Right renal cortex interstitium (tissue), 3 donors: ENCODE measurements at places on chromosomes 5 and 9.

- DNase-seq, result no peak
These were observed 227.3 kb downstream of the NMUR2 start for GRCh38 chr5:152177626-152178349.

DNA sequence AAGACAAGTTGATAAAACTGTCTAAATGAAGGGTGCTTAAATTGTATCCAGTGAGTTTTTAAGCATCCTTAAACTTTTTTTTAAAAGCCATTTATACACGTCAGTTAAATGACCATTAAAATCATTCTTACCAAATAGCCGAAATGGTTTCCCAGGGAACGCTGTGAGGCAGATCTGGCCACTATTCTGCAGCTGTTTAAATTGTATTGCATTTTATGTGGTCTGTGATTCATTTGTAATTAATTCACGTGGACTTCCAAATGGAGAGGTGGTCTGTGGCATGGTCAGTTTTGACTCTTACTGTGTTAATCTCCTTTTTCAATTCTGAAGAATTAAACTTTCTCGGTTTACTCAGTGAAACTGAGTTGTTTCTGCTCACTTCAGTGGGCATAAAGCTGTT lies 113.7 kb upstream of the OTULINL start:
- DNase-seq, result no peak

- no peak for DNase-seq
These were observed 835.7 kb downstream of the MAT2B start for GRCh38 chr5:164341056-164341619.

GRCh38 chr9:92496396-92497176 lies 14.3 kb upstream of the ASPN start:
- no peak for DNase-seq

- no peak for DNase-seq
These were observed 635.0 kb upstream of the DMAC1 start for GRCh38 chr9:8434621-8435020.

GRCh38 chr5:61289669-61290306 lies 42.3 kb upstream of the ZSWIM6 start:
- DNase-seq, result no peak

- DNase-seq, result no peak
These were observed 69.0 kb upstream of the FAM169A start for GRCh38 chr5:74934949-74935751.

DNA sequence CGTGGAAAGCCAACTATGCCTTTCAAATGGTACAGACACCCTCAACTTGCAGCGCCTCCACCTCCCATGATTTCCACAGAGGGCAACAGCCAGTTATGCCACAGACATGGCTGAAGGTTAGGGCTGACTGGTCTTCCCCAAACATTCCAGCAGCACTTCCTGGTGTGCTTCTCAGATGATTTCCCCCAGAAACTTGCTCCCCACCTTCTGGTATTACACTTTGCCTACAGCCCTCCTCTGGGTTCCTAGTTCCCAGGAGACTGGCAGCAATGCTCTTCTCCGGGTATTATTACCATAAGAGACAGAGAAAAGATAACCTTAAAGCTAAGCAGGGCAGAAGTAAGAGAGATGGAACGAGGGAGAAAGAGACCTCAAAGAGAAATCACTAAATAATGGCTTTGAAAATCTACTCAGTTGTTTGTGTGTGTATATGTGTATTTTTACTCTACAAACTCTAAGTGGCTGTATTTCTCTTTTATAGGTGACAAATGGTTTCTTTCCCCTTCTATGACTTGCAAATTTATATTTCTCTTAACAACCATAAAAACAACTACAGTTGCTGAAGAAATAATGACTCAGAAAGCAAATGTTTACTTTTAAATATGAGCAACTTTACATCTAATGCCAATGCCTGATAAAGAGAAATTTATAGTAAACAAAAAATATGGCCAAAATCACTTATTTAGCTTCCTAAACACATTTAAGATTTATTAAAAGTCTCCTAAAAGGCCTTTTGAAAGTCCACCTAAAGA lies 133.8 kb downstream of the PDE4D start:
- no peak for DNase-seq

GRCh38 chr9:112618385-112619009 lies 99.4 kb downstream of the INIP start:
- no peak for DNase-seq

DNA sequence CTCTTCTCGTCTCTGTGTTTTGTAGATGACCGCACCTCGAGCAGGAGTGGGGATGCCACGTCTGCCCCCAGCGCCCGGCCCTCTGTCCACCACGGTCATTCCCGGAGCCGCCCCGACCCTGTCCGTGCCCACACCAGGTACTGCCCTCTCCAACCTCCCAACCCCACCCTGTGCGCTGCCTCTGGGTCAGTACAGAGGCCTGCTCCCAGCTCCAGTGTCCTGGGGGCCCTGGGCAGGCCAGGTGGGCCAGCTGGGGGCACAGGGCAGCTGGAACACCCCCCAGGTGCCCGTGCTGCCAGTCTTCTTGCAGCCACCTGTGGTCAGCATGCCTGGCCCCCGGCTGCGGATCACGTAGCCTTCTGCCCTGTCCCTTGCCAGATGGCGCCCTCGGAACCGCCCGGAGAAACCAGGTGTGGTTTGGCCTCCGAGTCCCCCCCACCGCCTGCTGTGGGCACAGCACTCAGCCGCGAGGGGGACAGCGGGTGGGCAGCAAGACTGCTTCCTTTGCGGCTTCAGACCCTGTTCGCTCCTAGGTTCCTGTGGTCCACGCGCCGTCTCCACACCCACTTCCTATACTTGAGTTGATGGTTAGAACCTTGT lies 133.7 kb downstream of the WNK2 start:
- DNase-seq, result no peak

- DNase-seq, result no peak
These were observed 115.3 kb upstream of the SPIN1 start for GRCh38 chr9:88272986-88273385.

DNA sequence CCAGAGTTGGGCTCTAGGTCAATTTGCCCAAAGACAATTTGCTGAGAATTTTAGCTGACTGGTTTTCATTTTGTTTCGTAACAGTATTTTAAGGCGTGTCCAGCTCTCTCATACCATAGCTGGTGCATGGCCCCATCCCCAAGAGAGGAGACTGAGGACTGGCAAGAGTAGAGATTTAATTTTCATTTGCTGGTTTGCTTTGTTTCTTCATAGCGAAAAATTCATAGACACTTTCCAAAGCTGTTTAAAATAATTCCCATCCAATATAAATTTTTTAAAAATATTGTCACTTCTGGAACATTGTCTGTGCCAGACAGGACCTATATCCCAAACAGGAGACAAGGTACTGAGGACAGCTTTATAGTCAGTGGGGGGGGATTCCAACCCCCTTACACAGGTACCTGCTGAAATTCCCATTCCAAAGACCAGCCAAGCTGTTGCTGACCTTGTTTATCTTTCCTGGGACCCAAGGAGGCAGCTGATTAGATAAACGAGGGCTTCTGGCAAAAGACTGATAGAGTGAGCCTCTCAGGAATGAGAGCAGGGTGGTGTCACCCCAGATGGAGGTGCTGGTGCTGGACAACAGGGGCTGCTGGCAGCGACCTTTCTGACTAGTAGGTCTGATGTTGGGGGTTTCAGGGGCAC lies 6.8 kb upstream of the ANGPTL2 start:
- DNase-seq, result no peak

GRCh38 chr5:88724201-88724600 lies 158.8 kb downstream of the MEF2C start:
- DNase-seq, result no peak

GRCh38 chr5:111194925-111195324 lies 29.3 kb upstream of the CAMK4 start:
- DNase-seq, result no peak

GRCh38 chr5:82719368-82719767 lies 357.8 kb downstream of the TMEM167A start:
- DNase-seq, result no peak

DNA sequence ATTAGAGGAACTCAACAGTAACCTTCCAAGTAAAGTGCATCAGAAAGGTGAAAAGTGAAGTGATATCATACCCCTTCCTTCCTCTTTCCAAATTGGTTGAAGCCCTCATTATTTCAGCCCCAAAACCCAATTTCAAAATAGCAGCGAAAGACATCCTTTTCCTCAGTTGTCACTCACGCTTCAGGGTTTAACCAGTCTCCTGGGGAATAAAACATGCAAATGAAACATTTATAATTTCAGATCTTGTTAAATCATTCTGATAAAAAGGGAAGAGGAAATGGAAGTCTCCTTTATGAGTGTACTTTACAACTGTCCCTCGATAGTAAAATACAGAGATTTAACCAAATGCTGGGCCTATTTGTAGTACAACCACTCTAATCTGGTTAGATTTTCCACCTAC lies 22.5 kb downstream of the TRPM6 start:
- no peak for DNase-seq

DNA sequence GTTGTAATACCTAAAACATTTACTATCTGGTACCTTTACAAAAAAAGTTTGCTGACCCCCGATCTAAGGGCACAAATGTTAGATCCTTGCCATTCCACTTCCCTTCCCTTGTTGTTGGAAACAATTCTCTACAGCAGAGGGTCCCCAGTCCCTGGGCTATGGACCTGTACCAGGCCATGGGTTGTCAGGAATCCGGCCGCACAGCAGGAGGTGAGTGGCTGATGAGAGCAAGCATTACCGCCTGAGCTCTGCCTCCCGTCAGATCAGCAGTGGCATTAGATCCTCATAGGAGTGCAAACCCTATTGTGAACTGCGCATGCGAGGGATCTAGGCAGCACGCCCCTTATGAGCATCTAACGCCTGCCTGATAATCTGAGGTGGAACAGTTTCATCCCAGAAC lies 248.5 kb downstream of the AP3B1 start:
- DNase-seq, result no peak

DNA sequence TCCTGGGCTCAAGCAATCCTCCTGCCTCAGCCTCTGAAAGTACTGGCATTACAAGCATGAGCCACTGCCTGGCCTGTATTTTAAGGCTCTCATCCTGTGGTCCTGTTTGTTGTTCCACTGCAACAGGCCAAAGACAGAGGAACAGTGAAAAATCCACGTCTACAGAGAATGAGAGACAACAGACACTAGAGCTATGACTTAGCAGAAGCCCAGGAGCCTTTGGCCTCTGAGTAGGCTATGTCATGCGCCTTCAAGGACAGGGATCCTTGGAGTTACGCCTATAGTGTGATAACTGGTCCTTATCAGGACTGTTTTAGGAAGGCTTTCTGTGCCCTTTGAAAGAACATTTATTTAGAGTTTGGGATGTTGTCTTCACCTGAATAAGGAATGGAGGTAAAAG lies 10.5 kb downstream of the POC5 start:
- no peak for DNase-seq

- no peak for DNase-seq
These were observed 198.5 kb upstream of the TARS1 start for GRCh38 chr5:33242277-33242676.

DNA sequence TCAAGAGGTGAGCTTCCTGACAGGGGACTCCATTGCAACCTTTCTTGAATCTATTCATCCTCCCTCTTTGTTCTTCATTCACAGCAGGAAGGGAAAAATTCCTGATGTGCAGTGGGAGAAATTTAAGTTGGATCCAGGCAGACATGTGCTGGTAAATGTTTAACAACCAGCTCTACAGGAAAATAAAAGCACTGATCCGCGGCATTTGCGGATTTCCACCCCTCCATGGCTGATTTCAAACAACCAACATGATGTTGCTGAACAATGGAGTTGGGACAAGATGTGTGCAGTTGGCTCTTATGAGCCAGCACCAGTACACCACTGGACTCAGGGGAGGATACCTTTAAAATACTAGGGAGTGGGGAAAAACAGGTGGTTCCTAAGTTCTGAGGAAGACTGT lies 47.0 kb downstream of the SPRY4 start:
- DNase-seq, result no peak

DNA sequence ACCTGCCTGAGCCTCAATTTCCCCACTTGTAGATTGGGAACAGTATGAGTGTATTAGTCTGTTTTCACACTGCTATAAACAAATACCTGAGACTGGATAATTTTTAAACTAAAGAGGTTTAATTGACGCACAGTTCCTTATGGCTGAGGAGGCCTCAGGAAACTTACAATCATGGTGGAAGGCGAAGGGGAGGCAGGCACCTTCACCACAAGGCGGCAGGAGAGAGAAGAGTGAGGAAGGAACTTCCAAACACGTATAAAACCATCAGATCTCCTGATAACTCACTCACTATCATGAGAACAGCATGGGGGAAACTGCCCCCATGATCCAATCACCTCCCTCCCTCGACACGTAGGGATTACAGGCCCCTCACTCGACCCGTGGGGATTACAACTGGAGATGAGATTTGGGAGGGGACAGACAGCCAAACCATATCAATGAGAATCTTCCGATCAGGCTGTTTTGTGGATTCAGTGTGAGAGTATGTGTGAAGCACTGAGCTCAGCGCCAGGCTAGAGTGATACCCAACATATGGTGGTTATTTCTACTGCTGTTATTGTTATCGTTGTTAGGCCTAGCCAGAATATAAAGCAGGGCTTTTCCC lies 14.6 kb upstream of the LMX1B start:
- no peak for DNase-seq

GRCh38 chr9:77488439-77489126 lies 159.5 kb downstream of the GNA14 start:
- DNase-seq, result no peak

GRCh38 chr5:157540707-157541446 lies 34.7 kb downstream of the ADAM19 start:
- DNase-seq, result no peak

DNA sequence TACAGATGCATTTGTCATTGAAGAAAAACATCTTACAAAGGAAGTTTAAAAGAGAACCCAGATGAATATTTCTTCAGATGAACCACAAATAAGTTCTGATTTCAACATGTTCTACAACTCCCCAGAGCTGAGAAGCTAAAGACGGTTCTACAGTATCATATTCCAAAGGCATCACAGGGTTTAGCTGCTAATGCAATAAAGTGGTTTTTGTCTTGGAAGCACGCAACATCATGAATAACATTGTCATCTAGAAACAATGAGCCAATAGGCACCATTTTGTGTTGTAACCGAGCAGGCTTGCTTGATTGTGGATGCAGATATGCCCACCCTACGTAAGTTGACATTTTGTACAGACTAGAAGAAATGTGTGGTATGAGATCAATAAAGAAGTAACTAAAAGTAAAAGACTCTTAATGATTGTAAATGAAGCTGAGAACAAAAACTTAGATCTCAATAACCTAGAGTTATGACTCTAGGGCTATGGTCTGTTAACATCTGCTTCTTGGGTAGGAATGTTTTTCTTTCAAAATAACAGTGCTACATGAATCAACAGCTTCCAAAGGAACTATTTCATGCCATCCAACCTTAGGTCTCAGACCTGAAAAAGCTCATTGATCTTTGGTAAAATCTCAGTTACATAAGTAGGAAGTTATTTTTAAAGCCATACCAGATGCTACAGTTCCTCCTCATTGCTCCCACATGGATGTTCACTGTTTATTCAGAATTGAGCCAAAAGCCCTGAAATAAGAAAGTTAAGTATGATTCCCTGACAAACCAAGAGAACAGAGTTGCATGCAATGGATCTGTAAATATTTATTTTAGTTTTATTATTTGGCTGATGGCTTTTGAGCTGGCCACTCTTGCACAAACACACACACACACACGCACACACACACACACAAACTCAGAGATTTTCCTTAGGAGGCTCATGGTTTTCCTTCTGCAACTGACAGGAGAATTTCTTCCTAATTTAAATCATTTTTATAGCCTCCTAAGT lies 118.7 kb upstream of the SLCO6A1 start:
- no peak for DNase-seq

- no peak for DNase-seq
These were observed 108.1 kb upstream of the SLC27A6 start for GRCh38 chr5:128857076-128857677.

GRCh38 chr5:1961952-1962595 lies 79.3 kb upstream of the IRX4 start:
- DNase-seq, result no peak

- no peak for DNase-seq
These were observed 205.2 kb downstream of the AOPEP start for GRCh38 chr9:94931740-94932139.
